ENCODE measurements at places on chromosomes 4 and X.
A peak's percentile ranks its signal among the peaks of the same experiment; 100 is the strongest.

DNA sequence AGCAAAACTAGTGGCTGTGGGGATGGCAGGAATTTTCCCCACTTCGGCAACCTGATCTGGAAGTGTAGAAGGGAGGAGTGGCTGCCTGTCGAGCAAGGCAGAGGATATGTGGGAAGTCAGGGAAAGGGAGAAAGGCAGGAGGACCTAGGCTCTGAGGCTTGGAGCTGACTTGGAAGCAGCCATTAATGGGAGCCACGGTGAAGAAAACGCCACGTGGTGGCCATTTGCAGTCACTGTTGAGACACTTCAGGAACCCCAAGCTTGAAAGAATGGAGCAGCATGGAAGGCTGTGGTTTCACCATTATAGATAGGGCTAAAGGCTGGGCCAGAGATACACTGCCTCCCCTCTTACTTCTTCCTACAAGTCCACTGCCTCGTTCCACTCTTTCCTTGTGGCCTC lies 41.8 kb upstream of the MAML3 start:
- DNase-seq = no peak

GRCh38 chrX:68751372-68751771 lies 77.4 kb upstream of the EFNB1 start:
- no peak for DNase-seq

DNA sequence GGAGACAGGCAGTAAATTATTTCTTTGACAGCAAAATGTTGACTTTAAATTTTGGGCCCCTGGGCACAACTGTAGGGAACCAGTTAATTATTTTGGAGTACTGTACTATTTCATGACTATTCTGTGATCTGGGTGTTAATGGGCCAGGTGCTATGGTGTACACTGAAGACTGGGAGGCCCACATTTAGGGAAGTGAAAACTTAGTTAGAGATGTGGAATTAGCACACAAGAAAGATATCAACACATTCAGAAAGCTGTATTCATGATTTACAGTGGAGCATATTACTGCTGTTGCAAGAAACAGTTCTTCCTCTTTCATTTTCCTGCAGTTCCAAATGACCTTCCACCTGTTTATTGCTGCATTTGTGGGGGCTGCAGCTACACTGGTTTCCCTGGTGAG lies 12.4 kb downstream of the PLP1 start:
- DNase-seq = no peak

GRCh38 chr4:118757761-118758251 lies 72.6 kb downstream of the METTL14 start:
- no peak for DNase-seq

- DNase-seq = peak; percentile 67
Measured at GRCh38 chrX:54182864-54183613, at the start of gene FAM120C. Gene FAM120C (minus strand): TSS chrX:54183254. CDS start chrX:54183198, 56 bp downstream.

- no peak for DNase-seq
Measured at GRCh38 chrX:123994730-123995129, 33.2 kb downstream of the STAG2 start.

GRCh38 chrX:3712051-3712869 lies 1.2 kb downstream of the PRKX start:
- DNase-seq = no peak

GRCh38 chr4:80424225-80424581 lies 88.7 kb downstream of the CFAP299 start:
- no peak for DNase-seq

DNA sequence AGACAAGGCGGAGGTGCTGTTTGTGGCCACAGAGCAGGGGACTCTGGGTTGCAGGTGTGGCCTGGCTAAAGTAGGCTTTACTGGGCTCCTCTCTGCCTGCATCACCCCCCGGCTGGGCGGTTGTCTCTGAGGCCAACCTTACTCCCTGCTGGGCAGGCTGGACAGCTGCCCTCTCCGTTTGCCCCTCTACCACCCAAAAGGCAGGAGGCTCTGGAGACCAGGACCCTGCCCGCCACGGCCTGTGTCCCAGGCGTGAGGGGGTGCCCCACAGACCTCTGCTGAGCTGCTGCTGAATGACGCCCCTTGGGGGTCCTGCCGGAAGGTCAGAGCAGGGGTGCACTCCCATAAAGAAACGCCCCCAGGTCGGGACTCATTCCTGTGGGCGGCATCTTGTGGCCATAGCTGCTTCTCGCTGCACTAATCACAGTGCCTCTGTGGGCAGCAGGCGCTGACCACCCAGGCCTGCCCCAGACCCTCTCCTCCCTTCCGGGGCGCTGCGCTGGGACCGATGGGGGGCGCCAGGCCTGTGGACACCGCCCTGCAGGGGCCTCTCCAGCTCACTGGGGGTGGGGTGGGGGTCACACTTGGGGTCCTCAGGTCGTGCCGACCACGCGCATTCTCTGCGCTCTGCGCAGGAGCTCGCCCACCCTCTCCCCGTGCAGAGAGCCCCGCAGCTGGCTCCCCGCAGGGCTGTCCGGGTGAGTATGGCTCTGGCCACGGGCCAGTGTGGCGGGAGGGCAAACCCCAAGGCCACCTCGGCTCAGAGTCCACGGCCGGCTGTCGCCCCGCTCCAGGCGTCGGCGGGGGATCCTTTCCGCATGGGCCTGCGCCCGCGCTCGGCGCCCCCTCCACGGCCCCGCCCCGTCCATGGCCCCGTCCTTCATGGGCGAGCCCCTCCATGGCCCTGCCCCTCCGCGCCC lies 920 bp downstream of the HTT-AS start:
- DNase-seq = no peak

- no peak for DNase-seq
Measured at GRCh38 chr4:24890561-24891126, 22.2 kb downstream of the CCDC149 start.

DNA sequence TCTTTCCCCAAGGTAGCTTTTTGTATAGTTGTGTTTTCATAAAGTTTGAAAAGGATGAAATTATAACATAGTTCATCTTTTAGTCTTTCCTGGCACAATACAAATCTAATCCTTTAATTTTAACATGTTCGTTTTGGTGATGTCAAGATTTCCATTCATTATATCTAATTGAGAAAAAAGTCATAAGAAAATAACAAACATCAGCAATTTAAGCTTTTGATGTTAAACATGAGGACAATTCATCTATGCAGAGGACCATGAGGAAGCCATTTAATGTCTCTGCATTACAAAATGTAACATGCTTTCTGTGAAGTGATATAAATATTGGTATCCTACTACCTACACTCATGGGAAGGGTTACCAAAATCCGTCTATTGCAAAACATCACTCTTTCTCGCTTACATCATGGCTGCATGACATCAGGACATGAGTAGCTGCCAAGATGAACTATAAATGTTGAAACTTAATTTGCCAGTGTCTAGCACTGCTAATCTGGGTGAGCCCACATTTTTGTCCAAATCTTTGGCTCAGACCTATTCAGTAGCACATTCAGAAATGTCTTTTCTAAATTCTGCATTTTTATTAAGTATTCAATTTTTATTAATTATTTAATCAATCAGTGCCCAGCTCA lies 9.5 kb downstream of the EPGN start:
- DNase-seq = no peak

GRCh38 chrX:145623453-145623852 lies 194.2 kb upstream of the SLITRK2 start:
- DNase-seq = no peak
